Foreskin melanocyte (primary cell): ENCODE measurements at places on chromosomes 3 and 15.

DNA sequence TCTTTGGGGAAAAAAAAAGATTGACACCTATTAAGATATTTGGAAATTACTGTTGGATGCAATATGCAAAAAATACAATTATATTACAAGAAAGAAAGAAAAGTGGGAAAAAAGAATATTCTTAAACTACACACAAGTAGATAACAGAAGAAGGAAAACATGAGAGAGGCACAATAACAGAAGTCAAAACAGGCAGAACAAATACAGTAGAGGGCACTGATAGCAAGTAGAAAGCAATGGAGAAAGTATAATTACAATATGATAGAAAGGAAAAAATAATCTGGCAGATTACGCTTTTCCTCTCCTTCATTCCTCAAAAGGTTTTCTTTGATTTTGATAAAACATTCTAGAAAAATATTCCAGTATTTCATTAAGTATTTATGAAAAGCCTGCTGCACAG lies 72.1 kb downstream of the ADAM10 start:
- no peak for DNase-seq

GRCh38 chr3:40211579-40211978 lies 97.9 kb upstream of the EIF1B start:
- no peak for DNase-seq

GRCh38 chr3:11312166-11312565 lies 40.0 kb downstream of the ATG7 start:
- DNase-seq, result no peak

DNA sequence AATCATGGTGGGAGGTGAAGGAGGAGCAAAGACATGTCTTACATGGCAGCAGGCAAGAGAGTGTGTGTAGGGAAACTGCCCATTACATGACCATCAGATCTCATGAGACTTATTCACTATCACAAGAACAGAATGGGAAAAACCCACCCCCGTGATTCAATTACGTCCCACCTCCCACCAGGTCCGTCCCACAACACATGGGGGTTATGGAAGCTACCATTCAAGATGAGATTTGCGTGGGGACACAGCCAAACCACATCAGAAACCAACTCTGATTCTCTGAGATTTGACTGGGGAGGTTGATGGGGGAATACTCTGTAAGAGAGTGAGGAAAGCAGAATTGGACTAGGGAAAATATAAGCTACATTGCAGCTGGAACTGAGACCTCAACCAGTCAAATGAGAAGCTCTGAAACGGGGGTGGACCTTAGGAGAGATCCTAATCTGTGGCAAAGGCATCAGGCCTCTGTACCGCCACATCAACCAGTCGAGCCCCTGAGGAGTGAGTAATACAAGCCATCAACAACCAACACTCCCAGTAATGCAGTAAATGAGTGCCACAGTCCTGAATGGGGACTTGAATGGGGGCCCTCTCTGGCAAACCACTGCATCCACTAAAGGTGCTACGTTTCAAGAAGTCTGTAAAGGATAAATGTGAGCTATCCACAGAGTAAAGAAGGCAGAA lies 207.9 kb upstream of the GADL1 start:
- no peak for DNase-seq

DNA sequence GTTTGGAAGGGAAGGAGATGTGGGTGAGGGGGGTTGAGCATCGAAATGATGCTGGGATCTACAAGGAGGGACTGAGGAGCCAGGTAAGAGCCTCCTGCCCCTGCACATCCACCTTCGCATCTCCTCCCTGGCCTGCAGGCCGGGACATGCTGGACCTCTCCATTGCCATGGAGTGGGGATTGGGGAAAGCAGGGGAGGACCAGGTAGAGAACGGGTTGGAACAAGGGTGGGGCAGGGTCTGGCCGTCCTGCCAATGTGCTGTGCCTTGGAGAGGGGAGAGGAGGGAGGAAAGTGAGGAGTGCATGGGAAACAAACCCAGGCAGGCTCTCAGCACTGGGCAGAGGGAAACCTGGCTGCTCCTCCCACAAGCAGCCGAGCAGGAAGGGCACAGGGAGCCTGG lies 10.6 kb downstream of the PLA2G4B start:
- DNase-seq, result no peak

DNA sequence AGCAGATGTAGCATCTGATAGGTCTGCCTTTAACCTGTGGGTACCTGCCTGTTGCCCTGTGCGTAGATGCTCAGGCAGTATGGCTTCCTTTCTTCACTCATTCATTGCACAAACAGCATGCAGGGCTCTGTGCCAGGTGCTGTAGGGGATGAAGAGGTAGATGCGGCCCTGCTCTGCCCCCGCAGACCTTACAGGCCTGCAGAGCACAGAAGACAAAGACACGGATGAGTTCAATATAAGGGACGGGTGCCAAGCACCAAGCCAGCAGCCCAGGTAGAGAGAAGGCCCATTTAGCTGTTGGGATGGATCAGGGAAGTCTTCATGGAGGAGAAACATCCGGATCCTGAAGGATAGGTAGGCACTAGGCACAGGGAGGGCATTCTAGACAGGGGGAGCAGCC lies 69.4 kb downstream of the AAGAB start:
- no peak for DNase-seq

DNA sequence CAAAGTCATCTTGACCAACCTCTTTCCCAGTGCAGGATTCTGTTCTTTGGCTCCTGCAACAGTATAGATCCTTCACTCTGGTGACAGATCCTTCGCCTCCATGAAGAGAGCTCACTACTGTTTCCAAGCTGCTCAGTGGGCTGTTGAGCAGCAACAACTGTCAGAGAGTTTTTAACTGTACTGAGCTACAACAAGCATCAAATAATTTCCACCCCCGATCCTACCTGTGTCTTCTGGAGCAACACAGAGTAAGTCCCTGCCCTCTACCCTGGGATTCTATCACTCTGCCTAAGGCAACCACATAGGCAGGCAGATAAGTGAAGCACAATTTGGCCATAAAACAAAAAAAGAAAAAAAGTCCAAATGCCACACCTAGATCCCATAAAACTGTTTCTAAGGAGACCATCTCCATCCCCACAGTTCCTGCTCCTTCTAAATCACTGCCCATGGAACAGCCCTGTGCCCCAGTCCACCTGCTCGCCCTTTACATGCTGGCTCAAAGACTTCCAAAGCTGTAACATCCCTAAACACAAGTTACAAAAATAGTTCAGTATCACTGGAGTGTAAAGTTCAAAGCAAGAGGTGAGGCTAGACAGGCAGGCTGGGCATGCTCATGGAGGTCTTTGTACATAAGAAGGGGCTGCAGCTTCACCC lies 37.8 kb upstream of the ANPEP start:
- DNase-seq, result no peak

- DNase-seq, result no peak
Measured at GRCh38 chr3:13700362-13700761, 151.4 kb downstream of the FBLN2 start.

DNA sequence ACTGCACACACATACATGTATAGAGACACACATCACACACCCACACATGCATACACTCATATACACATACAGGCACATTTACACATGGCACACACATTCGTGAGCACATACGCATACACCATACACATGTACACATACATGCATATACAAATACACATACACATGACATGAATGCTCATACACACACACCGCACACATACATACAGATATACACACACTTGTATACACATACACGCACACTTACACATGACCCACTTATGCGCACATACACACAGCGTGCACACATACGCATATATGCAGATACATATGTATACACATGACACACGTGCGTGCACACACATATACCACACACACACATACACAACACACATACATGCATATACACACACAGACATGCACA lies 162.7 kb downstream of the LRRK1 start:
- DNase-seq, result no peak

DNA sequence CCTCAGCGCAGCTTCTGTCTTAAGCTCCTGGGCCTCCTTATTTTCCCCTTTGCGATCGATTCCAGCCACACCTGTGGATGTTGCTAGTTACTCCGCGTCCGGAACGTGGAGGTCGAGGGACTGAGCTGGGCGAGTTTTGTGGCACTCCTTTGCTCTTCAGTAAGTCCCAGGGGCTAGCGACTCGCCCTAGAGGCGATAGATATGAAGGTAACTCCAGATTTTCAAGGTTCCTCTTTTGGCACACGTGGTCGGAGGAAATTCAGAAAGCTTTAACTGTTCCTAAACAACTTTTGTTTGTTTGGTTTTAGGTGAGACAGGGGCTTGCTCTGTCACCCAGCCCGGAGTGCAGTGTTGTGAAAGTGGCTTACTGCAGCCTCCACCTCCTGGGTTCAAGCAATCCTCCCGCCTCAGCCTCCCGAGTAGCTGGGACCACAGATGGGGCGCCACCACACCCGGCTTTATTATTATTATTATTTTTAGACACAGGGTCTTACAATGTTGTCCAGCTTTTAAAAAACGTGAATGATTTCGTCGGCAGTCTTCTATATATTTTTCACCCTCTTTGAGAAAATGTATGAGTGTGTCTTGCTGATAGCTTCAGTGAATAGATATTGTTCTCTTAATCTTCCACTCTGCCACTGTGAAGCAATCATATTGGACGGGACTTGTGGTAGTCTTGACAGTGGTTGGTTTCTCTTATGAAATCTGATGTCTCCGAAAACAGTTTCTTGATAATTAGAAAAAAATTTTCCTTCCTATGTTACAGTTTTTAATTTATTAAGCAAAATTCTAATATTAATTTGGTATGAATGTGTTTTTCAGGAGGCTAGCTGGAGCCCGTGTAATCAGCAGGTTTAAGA lies 785 bp downstream of the MFSD1 start:
- DNase-seq, result no peak

GRCh38 chr3:170889132-170889531 lies 19.1 kb upstream of the RPL22L1 start:
- DNase-seq, result no peak

- no peak for DNase-seq
Measured at GRCh38 chr15:42101861-42102260, 7.5 kb upstream of the PLA2G4D start.
